Activated T-helper 1 cell treated with Interleukin-2 at 50 U/mL for 16 hours (primary cell): ENCODE measurements at places on chromosomes 12 and 14.

DNA sequence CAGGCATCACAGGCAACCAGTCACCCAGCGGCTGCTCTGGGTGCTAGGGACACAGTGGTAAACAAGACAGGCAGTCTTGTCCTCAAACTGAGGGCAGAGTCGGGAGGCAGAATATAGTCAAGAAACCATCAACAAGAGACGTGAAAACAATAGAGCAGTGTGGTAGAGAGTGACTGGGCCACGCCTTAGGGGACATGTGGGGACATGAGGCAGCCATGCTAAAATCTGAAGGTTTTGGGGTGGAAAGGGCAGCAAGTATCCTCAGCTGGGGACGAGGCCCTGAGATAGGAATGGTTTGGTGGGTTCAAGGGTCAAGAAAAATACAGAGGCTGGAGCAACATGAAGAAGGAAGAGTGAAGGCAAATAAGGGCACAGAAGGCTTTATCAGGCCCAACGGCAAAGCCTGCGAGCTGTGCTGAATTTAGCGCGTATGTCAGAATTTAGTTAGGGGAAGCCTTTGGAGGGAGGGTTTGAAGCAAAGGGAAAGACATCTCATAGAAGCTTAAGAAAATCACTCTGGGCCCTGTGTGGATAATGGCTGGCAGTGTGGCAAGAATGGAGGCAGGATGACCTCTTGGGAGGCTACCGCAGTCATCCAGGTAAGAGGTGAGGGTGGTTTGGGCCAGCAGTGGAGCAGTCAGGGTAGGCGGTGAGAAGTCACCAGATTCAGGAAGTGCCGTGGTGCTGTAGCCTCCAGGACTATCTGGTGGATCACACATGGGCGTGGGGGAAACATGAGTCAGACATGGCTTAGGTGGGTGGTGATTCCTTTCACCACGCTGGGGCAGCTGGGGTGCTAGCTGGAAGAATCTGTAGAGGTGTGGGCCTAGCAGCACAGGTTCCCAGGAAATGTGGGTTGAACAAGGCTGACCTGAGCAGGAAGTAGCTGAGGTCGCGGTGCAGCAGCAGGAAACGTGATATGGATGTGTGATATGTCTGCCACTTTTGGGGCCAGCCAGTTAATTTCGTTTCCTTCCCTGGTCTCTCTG lies 3.0 kb downstream of the EVL start:
- DNase-seq, result peak; percentile 83

- DNase-seq, result no peak
Observed at GRCh38 chr12:46364300-46364696, 8.3 kb downstream of the SLC38A2 start.

DNA sequence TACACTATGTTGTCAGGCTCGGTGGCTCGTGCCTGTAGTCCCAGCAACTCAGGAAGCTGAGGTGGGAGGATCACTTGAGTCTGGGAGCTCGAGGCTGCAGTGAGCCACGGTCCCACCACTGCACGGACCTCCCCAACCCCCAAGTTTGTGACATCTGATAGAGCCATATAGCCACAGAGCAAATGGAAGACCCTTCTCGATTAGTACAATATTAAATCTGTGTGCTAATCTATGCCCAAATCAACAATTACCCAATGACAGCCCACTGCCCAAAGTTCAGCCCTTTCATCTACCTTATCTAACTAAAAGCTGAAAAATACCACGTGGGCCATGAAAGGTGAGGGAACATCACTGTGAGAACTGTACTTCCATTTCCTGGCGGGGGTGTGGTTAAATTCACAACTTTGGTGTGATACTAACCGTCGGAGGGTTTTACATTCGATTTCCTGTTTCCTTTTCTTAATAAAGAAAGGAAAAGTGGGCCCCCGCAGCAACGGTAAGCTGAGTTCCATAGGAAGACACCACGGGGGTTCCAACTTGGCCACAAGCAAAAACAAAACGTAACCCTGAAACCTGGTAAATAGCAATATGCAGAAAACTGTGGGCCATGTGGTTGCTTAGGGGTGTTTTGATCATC lies 31.2 kb upstream of the FOS start:
- DNase-seq, result peak; percentile 34

GRCh38 chr12:70785896-70786295 lies 134.6 kb downstream of the PTPRR start:
- no peak for DNase-seq

GRCh38 chr12:81208187-81208911 lies 130.5 kb downstream of the ACSS3 start:
- no peak for DNase-seq

DNA sequence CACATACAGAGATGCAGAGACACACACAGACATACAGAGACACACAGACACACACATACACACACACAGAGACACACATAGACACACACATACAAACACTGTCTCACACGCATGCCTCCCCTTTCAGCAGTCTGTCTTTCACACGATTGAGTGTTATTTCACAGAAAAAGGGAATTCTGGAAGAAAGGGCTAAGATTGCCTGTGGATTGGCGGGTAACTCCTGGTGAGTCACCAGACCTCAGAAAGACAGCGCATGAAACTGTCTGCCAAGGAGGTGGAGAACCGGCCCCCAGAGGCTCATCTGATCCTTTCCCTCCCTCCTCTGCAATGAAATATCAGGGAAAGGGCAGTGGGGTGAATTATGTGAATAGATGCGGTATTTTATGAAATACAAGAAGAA lies 127.2 kb upstream of the GSC start:
- no peak for DNase-seq

- no peak for DNase-seq
Observed at GRCh38 chr12:30153981-30154380, 370.2 kb upstream of the TMTC1 start.

DNA sequence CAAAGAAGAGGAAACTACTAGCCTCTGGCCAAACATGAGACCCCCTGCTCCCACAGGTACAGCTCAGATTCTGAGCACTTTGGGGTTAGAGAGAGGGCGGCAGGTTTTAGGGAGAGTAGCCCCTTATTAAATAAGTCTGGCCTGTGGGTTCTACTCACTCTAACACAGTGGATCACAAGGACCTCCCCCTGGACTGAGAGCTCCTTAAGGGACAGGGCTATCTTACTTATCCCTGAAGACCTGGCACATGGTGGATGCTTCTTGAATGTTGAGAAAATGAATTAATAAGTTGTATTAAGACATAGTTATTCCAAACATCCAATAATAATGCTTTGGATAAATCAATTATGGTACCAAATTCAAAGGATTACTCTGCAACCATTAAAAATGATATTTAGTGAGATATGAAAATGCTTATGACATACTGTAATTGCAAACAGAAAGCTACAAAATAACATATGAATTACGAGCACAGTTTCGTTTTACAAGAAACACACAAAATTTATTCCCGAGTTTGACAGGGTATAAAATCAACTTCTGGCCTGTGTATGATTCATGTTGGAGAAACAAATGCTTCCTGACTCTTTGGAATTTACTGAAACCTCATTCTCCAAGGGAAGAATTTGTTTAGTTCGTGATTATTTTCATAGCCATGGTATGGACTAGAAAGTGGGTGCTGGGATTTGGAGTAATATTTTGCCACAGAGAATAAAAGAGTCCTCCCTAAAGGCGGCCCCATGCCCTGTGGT lies 59.3 kb upstream of the BDKRB2 start:
- no peak for DNase-seq
